ENCODE measurements at places on chromosomes 1 and 21.

GRCh38 chr21:15208786-15209185 lies 144.0 kb upstream of the NRIP1 start:
- DNase-seq = no peak

DNA sequence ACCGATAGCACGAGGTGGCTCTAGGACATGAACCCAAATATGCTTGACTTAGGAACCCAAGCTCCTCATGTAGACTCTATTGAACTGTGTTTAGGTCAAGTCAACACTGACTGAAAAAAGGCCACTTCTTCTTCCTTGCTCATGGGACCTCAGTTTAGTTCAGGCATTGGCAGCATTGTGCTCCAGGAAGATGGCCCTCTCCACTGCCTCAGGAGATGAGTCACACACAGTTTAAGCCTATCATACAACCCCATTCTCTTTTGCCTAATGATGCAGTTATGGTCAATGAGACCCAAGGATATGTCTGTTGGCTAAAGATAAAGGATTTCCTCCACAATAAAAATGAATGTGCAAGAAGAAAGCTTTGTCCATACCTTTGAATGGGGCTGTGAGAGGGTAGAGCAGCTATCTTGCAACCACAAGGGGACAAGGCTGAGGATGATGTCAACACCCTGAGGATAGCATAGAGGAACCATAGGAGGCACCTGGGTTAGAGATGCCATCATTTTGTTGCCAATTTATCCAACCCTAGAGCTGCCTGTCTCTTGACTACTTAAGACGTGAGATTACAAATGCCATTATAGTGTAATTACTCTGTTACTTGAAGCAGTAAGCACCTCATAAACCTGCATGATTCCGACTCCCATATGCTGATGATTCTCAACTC lies 3.0 kb upstream of the TRIM63 start:
- DNase-seq = no peak

GRCh38 chr21:16709866-16710550 lies 802.8 kb upstream of the CXADR start:
- DNase-seq = no peak

DNA sequence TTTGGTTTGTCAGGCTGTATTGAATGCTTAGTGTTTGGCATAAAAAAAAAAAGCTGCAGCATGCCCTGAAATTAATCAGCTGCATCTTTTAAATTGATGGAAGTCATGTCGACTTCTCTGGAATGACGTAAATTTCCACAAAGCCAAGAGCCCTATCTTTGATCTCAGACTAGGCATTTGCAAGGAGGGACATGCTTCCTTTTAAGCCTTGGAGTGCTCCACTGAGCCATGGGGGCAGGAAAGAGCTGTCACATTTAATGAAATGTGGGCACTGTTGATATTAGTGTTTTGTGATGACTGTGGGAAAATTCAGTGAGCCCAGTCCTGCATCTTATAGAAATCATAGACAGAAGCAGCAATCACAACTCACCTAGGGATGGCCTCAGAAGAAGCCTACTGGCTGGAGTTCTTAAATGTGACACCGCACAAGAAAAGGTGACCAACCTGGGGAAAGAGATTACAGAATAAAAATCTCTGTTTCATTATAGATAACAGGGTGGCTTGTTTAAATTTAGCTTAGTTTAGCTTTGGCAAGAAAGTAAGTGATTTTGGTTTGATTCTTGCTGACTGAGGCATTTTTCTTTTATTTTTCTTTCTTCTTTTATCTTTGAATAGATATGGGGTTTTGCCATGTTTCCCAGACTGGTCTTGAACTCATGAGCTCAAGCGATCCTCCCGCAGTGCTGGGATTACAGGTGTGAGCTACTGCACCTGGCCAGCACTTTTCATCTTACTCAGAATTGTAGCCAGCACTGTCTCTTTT lies 188.2 kb downstream of the HHAT start:
- DNase-seq = no peak

- DNase-seq = peak; percentile 21
Measured at GRCh38 chr1:2468041-2468472, 8.0 kb upstream of the PLCH2 start.

DNA sequence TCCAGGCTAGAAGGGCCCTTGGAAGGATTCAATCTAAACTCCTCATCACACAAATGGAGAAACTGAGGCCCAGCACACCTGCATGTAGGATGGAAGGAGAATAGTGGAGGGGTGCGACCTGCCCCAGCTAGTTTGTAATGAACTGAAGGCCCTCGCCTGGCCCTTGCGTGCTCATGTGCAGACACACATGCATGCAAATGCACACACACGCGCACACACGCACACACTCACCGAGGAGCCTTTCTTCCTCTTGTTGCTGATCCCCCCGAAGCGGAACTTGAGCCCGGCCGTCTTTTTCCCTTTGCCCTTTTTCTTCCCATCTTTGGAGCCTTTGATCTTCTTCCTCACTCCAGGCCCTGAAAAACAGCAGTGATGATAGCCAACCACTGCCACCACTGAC lies 27.9 kb downstream of the CHD5 start:
- no peak for DNase-seq

- DNase-seq = no peak
Measured at GRCh38 chr1:236864996-236865817, 70.1 kb downstream of the MTR start.

DNA sequence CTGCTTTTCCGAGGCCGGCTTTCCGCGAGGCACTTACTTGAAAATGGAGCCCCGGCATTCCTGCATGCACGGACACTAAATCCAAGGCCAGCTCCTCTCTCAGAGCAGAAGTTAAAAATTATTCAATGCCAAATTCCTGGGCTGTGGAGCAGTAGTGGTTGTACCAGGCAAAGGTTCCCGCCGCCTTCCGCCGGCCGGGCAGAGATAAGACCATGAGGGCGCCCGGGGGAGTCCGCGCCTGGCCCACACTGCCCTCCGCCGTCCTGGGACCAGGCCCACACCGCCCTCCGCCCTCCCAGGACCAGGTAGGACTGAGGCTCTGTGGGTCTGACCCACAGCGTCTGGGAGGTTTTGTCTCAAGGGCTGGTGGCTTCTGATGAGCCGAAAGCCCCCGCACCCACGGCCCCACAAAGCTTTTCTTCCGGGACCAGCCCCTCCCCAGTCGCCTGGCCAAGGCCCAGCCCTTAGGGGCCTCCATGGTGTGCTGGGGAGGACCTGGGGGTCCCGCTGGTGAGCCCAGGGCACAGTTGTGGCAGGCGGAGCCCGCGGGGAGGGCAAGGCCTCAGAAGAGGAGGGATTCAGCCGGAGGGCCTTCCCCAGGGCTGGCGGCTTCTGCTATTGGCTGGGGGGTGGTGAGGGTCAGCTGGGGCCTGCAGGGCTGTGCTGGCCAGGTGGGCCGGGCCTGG lies 12.7 kb upstream of the C1orf159 start:
- DNase-seq = no peak

GRCh38 chr1:101005871-101006270 lies 19.7 kb downstream of the DPH5 start:
- no peak for DNase-seq

GRCh38 chr1:211534545-211535291 lies 42.8 kb upstream of the RD3 start:
- DNase-seq = no peak

DNA sequence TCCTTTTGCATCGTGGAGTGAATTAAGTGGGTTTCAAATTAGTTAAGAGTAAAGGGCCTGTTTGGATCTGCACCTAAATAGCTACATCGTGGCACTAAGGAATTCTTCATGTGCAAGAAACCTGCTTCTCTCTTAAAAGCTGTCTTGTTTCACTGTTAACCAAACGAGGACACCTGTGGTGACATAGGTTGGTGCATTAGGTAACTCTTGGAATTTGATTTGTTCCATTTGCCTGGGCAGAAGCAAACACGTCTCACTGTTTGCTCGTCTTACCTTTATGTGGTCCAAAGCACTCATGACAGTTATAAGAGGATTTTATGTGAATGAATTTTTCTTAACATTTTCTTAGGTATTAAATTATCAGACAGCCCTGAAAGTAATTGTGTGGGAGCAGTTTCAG lies 60.9 kb downstream of the PRDM2 start:
- DNase-seq = peak; percentile 11

DNA sequence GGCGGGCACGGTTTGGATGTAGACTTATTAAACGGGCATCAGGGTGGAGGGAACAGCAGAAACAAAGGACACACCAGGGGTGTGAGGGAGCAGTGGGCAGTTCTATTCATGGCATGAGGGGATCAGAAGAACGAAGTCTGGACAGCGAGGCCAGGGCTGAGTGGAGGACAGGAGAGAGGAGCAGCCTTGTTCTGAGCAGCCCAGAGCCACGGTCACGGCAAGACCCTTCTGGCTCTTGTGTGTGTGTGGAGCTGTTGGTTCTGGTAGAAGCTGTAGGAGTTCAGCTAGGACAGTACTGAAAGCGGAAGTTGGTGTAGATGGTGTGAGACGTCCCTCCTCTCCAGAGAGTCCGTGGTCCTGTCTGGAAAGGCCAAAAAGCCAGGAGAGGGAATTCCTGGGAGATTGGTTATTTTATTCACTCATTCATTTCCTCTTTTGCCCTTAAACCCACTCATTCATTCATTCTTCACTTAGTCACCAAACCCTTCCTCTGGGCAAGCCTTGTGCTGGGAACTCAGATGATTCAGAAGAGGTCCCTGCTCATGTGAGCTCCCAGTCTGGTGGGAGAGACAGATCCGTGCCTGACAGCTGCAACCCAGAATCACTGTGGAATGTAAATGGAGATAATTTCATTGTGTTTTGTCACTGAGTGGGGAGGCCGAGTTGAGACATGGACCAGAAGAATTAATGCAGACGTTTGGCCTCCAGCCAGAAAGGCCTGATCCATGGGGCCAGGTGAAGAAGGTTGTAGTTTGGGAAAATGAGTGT lies 4.1 kb upstream of the ACOT11 start:
- no peak for DNase-seq

- no peak for DNase-seq
Measured at GRCh38 chr1:234553240-234554188, 56.5 kb downstream of the IRF2BP2 start.

DNA sequence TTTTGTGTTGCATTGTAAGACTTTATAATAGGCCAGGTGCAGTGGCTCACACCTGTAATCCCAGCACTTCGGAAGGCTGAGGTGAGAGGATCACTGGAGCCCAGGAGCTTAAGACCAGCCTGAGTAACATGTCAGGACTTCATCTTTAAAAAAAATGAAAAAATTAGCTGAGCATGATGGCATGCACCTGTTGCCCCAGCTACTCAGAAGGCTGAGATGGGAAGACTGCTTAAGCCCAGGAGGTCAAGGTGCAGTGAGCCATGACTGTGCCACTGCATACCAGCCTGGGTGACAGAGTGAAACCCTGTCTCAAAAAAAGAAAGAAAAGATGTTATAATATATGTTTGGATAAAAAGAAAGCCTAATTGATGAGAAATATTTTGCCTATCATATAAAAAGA lies 34.9 kb downstream of the HMCN1 start:
- DNase-seq = no peak

DNA sequence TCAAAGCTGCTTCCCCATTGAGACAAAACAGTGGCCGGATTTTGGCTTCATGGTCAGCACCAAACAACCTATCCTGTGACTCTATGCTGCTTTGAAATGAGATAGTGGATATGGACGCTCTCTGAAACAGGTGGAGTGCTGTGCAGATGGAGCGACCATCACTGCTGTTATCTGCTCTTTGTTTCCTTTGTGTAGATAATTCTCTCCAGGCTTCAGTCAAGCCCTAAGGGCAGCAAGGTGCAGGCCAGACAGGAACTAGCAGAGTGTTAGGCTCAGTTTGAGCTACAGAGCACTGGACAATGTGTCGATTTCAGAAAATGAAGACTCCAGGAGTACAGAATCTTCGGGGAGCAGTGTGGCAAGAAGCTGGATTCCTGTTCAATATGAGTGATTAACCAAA lies 4.8 kb upstream of the IRF6 start:
- no peak for DNase-seq

DNA sequence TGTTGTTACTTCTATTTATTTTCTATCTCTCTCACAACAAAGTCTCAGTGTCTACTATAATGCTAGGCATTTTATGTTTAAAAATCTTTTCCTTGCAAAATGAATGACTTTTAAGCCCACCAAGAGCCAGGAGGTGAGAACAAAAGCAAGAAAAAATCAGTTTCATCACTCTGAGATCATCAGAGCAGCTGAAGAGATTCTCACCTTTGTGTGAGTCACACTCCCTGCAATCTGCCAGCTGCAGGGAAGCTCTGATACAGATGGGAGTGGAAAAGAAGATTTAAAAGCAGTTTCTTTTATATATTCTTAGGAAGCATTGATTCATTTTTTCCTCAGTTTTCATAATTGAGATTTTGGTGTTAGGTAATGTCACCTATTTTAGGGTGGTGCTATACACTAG lies 107.6 kb downstream of the LHX9 start:
- no peak for DNase-seq

GRCh38 chr1:78165816-78166215 lies 120.0 kb downstream of the GIPC2 start:
- no peak for DNase-seq

DNA sequence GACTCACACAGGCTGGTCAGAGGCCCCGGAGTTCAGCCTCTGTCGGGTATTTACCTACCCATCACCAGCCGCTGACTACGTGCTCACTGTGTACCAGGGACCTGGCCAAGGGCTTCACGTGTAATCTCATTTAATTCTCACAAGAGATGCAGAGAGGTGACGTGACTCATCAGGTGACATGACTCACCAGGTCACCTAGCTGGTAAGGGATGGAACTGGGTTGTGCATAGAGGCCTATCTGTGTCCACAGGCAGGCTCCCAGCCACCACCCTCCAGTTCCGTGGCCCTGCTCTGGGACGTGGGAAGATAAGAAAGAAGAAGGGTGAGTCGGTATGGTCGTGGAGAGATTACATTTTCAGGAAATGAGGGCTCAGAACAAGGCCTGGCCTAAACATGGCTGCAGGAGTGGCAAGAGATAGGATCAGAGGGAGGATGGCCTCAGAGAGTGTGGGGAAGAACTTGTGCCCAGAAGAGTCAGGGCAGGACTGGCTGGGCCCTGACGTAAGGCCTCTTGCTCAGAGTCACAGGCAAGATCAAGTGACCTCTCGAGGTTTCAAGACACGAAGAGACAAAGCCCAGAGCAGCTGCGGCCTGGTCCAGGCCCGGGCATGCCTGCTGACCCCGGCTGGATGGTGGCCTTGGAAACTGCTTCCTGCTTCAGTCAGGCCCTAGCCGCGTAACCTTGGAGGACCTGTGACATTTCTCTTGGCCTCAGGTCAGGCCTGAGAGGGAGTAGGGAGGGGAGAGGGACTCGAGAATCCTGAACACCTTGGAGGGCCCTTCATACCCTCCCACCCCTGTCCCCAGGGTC lies 52.7 kb upstream of the WASF2 start:
- DNase-seq = peak; percentile 60

- DNase-seq = no peak
Measured at GRCh38 chr21:23398726-23399125, 2208.6 kb downstream of the MRPL39 start.

DNA sequence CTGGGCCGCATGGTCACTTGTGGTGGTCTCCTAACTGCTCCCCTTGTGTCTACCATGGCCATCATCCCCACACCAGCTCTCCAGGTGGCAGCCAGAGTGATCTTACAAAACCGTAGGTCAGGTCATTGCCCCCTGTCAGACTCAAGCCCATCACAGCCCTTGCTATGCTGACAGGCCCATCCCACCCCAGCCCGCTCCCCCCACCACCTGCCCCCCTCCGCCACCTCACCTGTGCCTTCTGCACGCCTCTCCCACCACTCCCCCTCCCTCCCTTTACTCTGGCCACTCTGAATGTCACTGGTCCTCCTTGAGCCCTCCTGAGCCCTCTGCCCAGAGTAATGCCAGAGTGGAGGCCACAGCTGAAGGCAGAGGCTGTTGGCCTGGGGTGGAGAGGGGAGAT lies 28.5 kb downstream of the TEX35 start:
- DNase-seq = no peak
